Anterior cingulate cortex (tissue), 58 donors: ENCODE measurements at places on chromosomes 2 and 18.

GRCh38 chr2:151637271-151637781, 97.0 kb downstream of the NEB start:
- DNase-seq, result no peak

- DNase-seq, result no peak
Observed at GRCh38 chr2:15971351-15971750, 31.0 kb downstream of the MYCN start.

- no peak for DNase-seq
Observed at GRCh38 chr2:12212841-12213597, 466.6 kb downstream of the LPIN1 start.

- DNase-seq, result no peak
Observed at GRCh38 chr2:173346035-173346434, 8.6 kb upstream of the CDCA7 start.

DNA sequence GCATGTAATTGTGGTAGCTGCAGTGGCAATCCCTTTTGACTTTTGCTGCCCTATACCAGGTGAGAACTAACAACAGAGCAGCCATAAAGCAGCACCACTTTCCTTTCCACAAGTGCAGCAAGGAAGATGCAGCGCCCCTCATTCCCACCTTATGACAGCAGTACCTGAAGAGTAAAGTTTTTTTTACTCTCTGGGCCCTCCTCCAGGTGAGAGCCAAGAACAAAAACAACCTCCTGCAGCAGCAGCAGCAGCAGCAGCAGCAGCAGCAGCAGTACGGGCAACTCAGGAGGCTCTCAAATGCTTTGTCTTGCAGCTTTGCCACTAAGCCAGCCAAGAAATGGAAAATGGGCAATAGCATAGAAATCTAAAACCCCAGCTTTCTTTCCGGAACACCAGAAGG, 397.5 kb downstream of the FIGN start:
- DNase-seq, result no peak
